CD4-positive, alpha-beta T cell treated with Interferon alpha-2 for 1 hour (primary cell): ENCODE measurements at places on chromosomes 12 and 14.

- DNase-seq: peak; percentile 24
Observed at GRCh38 chr12:50110762-50111351, 1.2 kb upstream of the COX14 start.

DNA sequence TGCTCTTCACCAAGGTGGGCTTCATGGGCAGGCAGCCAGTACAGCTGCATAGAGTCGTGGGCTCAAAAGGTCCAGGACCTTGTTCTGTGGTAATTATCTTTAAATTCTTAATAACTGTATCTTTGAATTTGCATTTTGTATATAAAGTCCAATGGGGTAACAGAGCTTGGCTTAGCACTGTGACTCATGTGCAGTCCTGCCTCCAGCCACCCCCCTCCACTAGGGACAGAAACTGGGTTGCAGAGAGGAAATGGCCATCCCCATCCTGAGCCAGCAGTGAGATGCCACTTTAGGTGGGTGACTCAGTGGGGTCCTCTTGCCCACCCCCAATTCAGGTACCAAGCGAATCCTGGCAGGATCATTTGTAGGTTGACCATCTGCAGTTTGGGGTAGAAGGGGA lies 48.1 kb downstream of the EPS8 start:
- no peak for DNase-seq

DNA sequence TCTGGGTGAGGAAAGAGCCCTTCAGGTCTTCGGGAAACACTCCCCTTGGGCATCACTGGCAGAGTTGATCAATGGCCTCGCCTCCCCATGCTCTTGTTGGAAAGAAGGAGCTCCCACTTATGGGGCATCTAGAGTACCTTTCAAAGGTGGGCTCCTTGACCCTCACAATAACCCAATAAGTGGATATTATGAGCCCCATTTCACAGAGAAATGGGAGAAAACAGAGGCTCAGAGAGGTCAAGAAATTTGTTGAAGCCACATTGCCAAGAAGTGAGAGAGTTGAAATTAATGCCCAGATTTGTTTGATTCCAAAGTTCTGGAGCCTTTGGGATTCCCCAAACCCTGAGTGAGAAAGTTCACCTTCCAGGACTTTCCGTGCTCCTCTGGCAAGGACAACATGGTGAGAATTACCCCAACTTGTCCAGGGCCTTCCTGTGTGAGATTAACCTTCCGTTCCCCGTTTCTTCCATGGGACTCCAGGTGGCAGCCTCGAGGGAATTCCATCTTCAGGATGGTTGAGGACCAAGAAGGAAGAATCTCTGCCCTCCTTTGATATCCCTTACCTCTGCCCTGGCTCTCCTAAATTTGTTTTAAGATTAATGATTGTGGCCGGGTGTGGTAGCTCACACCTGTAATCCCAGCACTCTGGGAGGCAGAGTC lies 7.5 kb upstream of the CHD4 start:
- no peak for DNase-seq

- no peak for DNase-seq
Observed at GRCh38 chr14:90849787-90850444, 33.7 kb upstream of the TTC7B start.

DNA sequence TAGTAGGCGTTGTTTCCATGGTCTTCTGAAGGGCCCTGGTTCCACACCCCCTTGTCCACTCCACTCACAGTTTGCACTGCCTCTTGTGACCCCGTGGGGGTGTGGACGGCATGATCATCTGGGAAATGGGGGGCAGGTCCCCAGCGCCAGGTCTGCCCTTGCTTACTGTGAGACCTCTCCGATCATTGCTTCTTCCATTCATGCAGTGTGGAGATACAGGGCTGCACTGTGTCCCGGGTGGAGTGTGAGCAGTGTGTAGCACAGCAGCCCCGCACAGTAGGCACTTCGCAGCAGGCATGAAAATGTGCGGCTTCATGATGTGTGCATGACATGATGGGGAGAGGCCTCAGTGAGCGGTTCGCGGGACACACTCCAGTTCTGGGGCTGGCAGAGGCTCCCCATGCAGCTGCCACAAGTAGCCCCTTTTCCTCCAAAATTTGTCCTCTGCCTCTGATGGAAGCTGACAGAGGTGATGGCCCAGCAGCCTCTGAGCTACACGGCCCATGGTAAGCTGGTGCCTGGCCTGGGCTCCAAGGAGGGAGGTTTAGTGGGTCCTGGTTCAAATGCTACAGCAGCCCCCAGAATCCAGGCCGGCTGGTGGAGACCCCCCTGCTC lies 15.0 kb downstream of the RIN3 start:
- DNase-seq: no peak

- no peak for DNase-seq
Observed at GRCh38 chr12:42799966-42800365, 210.4 kb upstream of the PRICKLE1 start.

GRCh38 chr14:92309968-92310530 lies 12.9 kb upstream of the SLC24A4 start:
- no peak for DNase-seq

DNA sequence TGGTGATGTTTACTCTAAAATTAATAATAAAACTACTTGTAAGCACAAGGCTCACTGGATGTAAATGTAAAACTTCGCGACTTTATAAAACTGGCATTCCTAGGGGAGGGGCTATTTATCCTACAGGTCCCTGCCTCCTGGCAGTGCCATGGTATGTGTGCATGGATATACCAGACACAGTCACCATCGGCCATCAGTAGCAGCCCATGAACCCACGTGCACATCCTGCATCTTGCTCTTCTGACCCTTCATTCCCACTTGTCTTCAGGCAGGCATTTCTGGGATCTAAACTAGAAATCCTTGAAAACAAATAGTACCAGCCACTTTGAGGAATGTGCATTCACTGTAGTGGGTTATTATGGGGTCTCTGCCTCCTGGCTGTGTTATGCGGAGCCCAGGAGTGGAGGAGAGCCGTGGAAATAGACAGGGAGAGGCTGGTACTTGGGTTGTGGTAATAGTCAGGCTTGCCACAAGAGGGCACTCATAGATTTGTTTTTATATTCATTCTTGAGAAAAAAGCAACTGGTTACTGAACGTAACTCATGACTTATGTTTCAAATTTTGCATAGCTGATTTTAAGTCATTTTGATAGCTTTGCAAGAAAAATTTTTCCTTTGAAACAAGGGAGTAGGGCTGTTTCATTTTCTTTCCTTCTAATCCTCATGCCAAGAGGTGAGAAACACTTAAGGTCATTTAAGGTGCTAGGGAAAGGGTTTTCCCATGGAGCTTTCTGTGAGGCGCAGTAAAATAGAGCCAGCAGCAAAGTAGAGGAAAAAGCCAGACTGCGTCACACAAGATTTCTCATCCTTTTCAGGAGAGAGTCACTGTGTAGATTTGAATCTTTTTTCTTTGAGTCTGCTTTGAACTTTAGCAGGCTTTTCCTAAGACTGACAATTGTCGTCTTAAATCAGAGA lies 17.4 kb upstream of the GALNT16 start:
- peak; percentile 57 for DNase-seq

DNA sequence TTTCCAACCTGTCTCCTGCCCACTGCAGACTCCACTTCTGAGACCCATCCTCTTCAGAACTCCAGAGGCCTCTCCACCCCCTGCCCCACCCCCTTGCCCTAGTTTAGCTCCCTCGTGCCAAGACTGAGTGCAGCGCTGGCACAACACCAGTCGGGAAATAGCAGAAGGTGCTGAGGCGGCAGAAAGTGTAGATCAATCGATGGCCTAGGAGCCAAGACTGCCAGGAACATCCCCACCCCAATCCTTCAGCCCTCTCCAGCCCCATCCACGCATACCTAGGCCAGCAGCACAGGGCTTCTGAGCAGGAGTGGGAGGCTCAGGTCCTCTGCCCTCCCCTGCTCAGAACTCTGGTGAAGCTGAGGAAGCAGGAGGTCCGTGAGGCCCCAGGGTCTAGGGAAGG lies 1.1 kb downstream of the CPNE6 start:
- no peak for DNase-seq

- no peak for DNase-seq
Observed at GRCh38 chr14:50320283-50320682, 8.2 kb downstream of the DMAC2L start.

- DNase-seq: peak; percentile 92
Observed at GRCh38 chr12:120265473-120266179, at the start of gene PXN. Gene PXN (minus strand): TSS chr12:120265730. CDS start chr12:120265629, 101 bp downstream.

- DNase-seq: no peak
Observed at GRCh38 chr14:68569970-68570409, 222.9 kb downstream of the ZFP36L1 start.

DNA sequence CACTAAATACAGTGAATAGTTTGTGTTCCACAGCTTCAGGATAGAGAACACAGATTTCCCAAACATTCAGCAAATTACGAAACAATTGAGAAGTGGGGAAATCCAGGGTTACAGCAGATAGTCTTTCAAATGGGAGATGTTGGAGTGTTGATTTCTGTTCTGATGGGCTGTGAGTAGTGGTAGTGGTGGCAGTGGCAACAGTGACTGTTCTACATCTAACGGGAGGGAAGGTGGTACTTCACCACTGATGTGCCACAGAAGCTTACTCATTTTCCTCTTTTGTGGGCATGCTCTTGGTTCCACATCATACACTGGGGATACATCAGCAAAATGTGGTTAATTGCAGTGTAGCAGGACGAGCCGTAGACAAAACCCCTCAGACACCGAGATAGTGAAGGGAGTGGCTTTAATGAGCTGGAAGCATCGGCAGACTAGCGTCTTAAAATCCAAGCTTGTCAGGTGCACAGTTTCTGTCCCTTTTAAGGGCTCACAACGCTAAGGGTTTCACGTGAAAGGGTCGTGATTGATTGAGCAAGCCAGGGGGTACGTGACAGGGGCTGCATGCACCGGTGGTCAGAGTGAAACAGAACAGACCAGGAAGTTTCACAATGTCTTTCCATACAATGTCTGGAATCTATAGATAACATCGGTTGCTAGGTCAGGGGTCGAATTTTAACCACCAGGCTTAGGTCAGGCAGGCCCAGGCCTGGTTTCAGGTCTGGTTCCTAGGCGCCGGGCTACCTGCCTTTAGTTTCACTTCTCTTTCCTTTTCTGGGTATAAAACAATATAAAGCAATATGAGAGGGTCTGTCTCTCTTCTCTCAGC lies 330.6 kb upstream of the FBXO33 start:
- DNase-seq: peak; percentile 4

DNA sequence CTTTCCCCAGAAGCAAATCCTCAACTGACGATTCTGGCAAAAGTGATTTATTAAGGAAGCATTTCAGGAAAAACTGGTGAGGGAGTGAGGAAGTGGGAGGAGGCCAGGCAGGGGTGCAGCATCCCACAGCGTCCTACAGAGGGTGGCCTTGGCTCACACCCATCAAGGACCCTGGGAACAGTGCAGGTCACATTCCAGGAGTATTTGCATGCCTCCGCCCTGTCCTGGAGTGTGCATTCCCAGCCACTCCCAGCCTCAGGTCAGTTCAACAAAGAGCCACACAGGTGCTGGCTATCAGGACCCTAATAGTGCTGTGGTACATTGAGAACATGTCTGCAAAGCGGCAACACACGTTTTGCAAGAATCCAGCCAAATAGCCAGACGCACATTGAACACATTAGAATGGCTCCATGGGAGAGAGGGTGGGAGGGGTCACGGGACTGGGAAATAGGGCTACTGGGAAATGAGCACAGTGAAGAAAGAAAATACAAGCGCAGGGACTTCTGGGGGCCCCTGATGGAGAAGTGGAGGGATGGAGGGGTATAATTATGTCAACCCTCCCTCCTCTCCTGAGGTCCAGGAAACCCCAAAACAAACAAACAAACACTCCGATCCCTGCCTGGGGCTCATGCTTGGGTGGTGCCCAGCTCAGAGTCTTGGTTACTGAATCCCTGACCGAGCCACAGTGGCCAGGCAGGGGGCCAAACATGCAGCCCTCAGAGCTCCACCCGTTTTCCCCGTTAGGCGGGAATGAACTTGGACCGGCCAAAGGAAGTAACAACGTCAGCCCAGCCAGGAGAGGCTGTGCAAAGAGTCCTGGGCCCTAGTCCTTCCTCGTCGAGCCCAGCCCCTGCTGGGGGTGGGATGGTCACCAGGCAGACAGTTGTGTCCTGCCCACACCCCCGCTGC lies 36.5 kb downstream of the CMKLR1 start:
- DNase-seq: no peak
